ENCODE measurements at places on chromosomes 16 and 17.

GRCh38 chr16:88118376-88118775, 167.1 kb downstream of the BANP start:
- no peak for DNase-seq

- peak; percentile 51 for DNase-seq
Measured at GRCh38 chr17:64130559-64131001, 636 bp upstream of the ERN1 start.

DNA sequence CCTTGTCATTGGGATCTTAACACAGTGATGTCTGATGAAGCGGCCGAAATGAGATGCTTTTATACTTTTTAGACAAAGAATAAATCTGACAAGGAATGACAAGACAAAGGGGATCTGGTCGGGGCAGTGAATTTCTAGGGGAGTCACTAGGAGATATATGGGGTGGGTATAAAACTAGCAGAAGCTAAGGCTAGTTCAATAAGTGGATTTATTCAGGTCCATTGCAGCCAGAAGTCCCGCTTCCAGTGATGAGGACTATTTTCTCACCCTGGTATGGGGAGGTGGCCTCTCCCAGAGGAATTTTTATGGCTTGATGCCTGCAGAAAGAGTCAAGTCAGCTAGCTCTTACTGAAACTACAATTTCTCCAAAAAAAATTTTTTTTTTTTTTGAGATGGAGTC, 23.9 kb downstream of the SLC38A8 start:
- DNase-seq = no peak

DNA sequence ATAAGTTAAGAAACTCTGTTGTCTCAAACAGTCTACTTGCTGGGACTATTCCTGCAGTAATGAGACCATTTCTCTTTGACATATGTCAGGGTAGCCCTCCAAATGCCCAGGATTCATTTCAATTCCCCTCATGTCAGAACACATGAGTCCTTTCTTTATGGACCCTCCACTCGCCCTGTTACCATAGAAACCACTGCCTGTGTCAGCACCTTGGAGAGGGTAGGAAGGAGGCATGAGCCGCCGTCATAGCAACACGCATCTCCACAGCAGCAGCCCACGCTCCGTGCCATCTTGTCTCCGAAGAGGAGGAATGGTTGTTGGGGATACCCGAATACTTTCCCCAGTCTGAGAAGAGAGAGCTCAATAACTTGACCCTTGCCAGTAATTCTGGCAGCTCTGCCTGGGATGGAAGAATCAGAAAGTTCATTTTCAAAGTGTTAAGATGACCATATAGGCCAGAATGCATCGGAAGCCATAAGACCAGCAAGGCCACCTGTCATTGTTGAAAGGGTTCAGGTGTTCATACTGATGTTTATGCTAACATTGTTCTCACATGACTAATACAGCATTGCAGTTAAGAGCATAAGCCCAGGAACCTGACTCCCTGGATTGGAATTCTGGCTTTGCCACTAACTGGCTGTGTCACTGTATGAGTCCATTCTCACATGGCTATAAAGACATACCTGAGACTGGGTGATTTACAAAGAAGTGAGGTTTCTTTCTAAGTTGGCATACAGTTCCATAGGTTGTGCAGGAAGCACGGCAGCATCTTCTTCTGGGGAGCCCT, 141.3 kb downstream of the ABCC12 start:
- DNase-seq = no peak

GRCh38 chr16:87297918-87298631, 19.1 kb downstream of the C16orf95 start:
- DNase-seq = peak; percentile 43

GRCh38 chr17:11204991-11205390, 36.0 kb upstream of the SHISA6 start:
- DNase-seq = no peak

DNA sequence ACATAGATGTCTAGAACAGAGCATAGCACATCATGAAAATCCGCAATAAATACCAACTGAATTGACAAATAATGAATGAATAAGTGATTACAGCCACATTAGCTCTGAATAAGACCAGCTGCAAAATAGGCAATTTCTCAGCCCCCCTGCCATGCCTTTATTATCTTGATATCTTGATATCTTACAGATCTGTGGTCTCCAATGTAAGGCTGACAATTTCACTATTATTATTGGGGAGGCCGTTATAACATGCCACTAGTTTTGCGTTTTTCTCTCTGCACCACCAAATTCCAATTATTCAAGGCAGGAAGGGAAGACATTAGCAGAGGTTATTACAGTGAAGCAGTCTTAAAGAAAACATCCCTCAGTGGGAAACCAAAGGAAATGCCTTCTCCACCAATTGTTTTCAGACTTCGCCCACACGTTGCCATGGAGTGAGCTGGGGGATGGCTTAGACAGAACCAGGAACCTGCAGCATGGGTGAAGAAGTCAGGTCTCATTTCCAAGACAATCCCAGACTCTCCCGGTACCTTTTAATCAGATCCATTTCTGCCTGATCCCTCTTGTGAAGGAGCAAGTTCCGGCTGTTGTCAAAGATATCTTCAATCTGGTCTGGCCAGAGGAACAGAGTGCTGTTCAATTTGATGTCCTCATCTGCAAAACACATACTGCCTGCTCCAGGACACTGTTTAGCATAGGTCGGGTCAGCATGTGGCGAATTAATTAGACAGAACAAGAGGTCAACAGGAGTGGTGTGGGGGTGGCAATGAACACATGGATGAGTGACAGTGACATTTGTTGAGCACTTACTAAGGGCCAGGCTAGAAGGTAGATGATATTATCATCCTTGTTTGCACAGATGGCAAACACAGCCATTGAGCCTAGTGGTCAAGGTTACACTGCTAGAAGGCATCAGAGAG, 46.4 kb downstream of the DNAH3 start:
- DNase-seq = peak; percentile 70

GRCh38 chr17:7893187-7893880, 4.7 kb downstream of the CHD3 start:
- DNase-seq = no peak

GRCh38 chr17:51537996-51538550, 277.7 kb downstream of the UTP18 start:
- no peak for DNase-seq

- DNase-seq = no peak
Measured at GRCh38 chr16:89202422-89203215, 2.3 kb upstream of the SLC22A31 start.

- no peak for DNase-seq
Measured at GRCh38 chr16:85188822-85189672, 76.8 kb upstream of the CIBAR2 start.

- no peak for DNase-seq
Measured at GRCh38 chr17:75181608-75182318, 996 bp downstream of the SUMO2 start.

GRCh38 chr16:83878838-83879237, 20.1 kb upstream of the MLYCD start:
- peak; percentile 64 for DNase-seq

GRCh38 chr16:59126486-59126885, 392.4 kb upstream of the GOT2 start:
- DNase-seq = no peak

GRCh38 chr16:11328172-11329070, 16.8 kb upstream of the RMI2 start:
- DNase-seq = peak; percentile 97

GRCh38 chr17:9924735-9925191, 19.7 kb upstream of the RCVRN start:
- peak; percentile 78 for DNase-seq

GRCh38 chr16:10182222-10183053, at the start of gene GRIN2A:
Gene GRIN2A (minus strand): TSS chr16:10182428. CDS start chr16:10180411, 2,017 bp downstream.
- DNase-seq = no peak

DNA sequence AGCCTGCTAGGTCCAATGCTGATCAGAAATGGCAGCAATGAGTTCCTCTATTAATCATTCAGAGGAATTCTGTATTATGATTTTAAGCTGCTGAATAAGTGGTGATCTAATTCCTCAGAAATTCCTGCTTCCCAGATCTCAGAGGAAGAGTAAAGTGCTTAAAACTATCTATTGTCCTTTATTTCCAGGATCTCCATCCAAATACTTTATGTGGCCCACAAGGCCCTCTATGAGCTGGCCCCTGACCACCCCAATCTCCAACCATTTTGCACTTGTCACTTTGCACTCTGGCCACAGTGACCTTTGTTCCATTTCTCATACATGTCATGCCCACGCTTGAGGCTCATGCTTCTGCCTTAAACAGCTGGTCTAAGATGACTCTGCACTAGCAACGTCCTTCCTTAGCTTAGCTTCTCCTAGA, 93.7 kb downstream of the CA10 start:
- peak; percentile 58 for DNase-seq

- no peak for DNase-seq
Measured at GRCh38 chr16:31081428-31082351, 7.1 kb downstream of the PRSS53 start.

GRCh38 chr16:31413381-31413780, 14.8 kb downstream of the COX6A2 start:
- DNase-seq = no peak

DNA sequence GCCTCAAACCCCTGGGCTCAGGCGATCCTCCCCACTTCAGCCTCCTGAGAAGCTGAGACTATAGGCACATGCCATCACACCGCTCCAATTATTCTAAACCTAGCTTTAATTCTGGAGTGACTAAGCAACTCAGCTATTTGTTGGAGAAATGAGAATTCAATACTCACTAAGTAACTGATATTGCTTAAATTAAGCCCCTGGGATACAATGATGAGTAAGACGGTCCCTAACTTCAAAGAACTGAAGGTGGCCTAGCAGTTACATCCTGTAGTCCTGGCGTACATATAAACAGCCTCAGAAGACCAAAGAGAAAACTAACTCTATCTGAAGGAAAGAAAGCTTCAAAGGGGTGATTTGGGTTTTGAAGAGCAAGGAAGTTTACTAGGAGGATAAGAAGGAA, 25.0 kb downstream of the XPO6 start:
- peak; percentile 55 for DNase-seq

GRCh38 chr17:49646391-49647255, 31.3 kb downstream of the SPOP start:
- peak; percentile 84 for DNase-seq

DNA sequence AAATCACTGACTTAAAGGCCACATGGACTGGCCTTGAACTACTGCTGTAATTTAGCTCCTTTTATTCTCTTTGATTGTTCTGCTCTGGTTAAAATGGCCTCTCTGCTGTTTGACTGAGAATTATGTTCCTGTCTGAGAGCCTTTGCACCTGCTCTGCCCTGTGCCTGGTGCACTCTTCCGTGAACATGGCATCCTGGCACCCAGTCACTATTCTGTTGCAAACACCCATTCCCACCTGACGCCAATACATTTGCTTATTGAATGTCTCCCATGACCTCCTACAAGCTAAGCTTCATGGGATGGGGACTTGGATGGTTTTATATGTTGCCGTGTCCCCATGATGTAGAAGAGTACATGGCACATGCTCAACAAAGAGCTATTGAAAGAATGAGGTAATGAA, 20.1 kb downstream of the HSD17B2 start:
- no peak for DNase-seq

GRCh38 chr17:76371656-76372628, 12.5 kb upstream of the SPHK1 start:
- DNase-seq = peak; percentile 97

GRCh38 chr17:29640981-29641642, 18.4 kb upstream of the CORO6 start:
- no peak for DNase-seq

GRCh38 chr17:18327093-18327492, 12.0 kb downstream of the SMCR8 start:
- DNase-seq = no peak

- DNase-seq = peak; percentile 25
Measured at GRCh38 chr16:12314653-12315185, 338.2 kb downstream of the SNX29 start.

DNA sequence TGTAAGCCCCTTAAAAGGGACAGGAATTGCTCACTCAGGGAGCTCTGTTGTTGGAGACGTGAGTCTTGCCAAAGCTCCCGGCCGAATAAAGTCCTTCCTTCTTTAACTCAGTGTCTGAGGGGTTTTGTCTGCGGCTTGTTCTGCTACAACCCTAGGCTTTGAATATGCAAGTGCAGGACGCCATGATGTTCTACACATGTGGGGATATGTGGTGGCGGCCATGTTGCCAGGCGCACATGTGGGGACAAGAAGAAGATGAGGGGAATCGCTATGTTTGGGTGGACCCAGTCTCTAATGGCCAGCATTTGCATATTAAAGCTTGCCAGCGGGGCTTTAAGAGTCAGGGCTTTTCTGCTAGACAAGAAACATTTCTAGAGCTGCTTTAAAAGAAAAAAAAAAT, 96.8 kb upstream of the CA10 start:
- DNase-seq = no peak

DNA sequence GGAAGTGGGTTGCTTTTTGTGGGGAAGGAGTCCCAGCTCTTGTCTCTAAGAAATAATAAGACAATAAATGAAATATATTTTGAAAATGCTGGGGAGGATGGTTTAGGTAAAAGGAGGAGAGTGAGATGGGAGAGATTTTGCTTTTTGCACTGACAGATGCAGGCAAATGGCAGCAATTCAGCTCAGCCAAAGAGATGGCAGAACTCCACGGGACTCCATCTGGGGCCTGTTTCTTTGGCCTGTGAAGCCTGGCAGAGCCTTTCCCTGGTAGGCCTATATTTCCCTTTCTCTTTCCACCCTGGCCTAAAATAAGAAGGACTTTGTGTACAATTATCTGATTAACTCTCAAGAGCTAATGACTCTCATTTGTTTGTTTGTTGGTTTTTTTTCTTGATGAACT, 1525.1 kb downstream of the CDH11 start:
- no peak for DNase-seq

- no peak for DNase-seq
Measured at GRCh38 chr16:57427824-57428223, 19.4 kb downstream of the CIAPIN1 start.

DNA sequence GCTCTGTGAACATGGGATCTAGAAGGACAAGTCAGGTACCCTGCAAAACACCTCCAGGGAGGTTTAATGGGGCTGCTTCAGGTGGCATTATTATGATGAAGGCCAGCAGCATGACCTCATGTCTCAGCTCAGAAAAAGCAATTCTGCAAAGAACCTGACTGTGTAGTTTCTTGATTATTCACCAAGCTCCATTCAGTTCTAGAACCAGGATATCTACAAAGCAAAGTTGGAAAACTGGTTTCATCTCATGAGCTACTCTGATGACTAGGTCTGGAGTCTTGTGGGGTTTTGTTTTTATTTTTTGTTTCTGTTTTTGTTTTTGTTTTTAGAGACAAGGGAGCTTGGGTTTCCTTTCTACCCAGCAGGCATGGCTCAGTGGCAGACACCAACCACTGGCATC, 19.0 kb upstream of the LRRC37A3 start:
- no peak for DNase-seq

- peak; percentile 28 for DNase-seq
Measured at GRCh38 chr17:39547713-39548478, 59.8 kb downstream of the NEUROD2 start.

GRCh38 chr17:58325289-58325726, 3.3 kb downstream of the TSPOAP1 start:
- DNase-seq = no peak

All from fibroblast of upper back skin (primary cell).